ENCODE measurements at places on chromosomes 11 and 22.

- H3K4me3 ChIP-seq = no peak overlapping the region
- H3K27me3 ChIP-seq = peaks cover 7% of the 10 kb centered on the region
- no peak for DNase-seq
- H3K36me3 ChIP-seq = peaks cover 2% of the 10 kb centered on the region
Observed at GRCh38 chr11:64092111-64092760, 56.5 kb downstream of the FLRT1 start.

DNA sequence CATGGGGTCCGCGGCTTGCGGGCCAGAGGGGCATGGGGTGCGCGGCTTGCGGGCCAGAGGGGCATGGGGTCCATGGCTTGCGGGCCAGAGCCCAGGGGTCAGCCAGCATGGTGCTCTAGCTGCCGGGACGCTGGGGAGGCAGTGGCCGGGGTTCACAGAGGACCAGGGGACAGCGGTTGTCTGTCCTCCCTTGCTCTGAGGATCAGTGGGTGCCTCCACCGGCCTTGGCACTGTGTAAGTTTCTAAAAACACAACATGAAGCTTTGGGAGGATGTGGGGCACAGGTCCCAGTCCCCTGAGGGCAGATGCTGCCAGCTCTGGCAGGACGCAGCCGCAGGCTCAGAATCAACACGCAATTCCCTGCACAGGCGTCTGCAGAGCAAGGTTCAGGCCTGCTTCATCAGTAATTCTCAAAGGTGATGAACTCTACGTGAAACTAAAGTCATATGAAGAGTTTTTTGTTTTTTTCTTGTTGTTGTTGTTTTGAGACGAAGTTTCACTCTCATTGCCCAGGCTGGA, 3.0 kb downstream of the MLC1 start:
- no peak overlapping the region for H3K27ac ChIP-seq
- DNase-seq = no peak
- peaks cover 8% of the 10 kb centered on the region for H3K4me1 ChIP-seq

DNA sequence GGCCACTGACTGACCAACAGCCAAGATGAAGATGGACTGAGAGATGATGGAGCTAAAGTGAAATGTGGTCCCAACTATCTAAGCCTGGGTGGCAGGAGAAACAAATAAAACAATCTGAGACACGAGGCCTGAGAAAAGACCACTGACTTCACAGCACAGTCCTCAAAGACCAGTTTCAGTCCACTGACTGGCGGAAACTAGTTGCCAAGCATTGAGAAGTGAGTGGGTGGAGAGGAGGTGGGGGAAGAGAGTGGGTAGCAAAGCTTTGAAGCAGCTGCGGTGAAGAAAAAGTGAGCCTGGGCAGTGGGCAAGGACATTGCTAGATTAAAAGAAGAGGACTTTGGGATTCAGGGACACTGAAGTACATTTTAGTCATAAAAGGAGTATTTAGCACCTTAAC, 1.9 kb downstream of the MS4A1 start:
- H3K27me3 ChIP-seq = peaks cover 23% of the 10 kb centered on the region
- no peak overlapping the region for H3K27ac ChIP-seq
- H3K36me3 ChIP-seq = peaks cover 5% of the 10 kb centered on the region
- no peak for DNase-seq

GRCh38 chr11:45982656-45983470, 60.4 kb downstream of the LARGE2 start:
- H3K4me3 ChIP-seq = no peak overlapping the region
- H3K36me3 ChIP-seq = peaks cover 3% of the 10 kb centered on the region
- H3K27ac ChIP-seq = peak overlapping the region; percentile 83
- no peaks in the 10 kb centered on the region for H3K27me3 ChIP-seq
- DNase-seq = no peak

DNA sequence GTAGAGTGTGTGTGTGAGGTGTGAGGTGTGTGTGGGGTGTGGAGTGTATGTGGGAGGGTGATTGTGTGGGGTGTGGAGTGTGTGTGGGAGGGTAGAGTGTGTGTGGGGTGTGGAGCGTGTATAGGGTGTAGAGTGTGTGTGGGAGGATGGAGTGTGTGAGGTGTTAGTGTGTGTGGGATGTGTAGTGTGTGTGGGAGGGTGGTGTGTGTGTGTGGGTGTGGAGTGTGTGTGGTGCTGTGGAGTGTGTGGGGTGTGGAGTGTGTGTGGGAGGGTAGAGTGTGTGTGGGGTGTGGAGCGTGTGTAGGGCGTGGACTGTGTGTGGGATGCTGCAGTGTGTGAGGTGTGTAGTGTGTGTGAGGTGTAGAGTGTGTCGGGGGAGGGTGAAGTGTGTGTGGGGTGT, 356.1 kb downstream of the CADM1 start:
- no peaks in the 10 kb centered on the region for H3K27me3 ChIP-seq
- no peaks in the 10 kb centered on the region for H3K4me1 ChIP-seq
- no peaks in the 10 kb centered on the region for H3K36me3 ChIP-seq
- no peak for DNase-seq

GRCh38 chr22:33535937-33536875, 384.1 kb downstream of the LARGE1 start:
- no peak overlapping the region for H3K4me3 ChIP-seq
- H3K27me3 ChIP-seq = no peaks in the 10 kb centered on the region
- H3K4me1 ChIP-seq = peaks cover 2% of the 10 kb centered on the region
- no peaks in the 10 kb centered on the region for H3K36me3 ChIP-seq
- no peak overlapping the region for H3K27ac ChIP-seq

DNA sequence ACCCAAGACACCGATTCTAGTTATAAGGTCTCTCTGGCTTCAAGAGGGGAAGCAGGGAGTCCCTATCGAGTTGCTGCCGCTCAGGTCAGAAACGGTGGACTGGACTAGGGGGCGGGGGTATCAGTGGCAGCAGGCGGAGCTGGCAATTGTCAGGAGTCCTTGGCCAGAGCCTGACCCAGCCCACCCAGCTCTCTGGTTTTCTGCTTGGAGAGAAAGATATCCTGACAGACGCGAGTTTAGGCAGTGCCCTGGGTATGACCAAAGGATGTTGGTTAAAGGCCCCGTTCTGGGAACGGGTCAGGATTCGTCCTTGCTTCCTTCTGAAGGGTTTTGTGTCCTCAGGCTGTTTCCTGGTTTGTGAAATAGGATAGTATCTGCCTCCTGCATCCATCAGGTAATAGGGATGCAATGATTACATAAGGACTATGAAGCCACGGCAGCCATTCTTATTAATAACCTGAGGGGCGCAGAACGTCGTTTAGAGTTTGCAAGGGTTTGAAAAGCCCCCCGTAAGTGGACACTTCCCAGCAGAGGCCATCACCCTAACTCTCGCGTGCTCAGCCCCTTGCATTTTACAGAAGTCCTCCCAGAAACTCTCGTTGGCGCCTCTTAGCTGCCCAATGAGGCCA, 700 bp upstream of the DEPDC5 start:
- no peaks in the 10 kb centered on the region for H3K27me3 ChIP-seq
- H3K4me3 ChIP-seq = peak overlapping the region; percentile 87
- DNase-seq = peak; percentile 4
- H3K4me1 ChIP-seq = peaks cover 42% of the 10 kb centered on the region

GRCh38 chr11:65077451-65077850, 6.4 kb downstream of the CDCA5 start:
- no peaks in the 10 kb centered on the region for H3K27me3 ChIP-seq
- H3K36me3 ChIP-seq = no peaks in the 10 kb centered on the region
- H3K4me3 ChIP-seq = peak overlapping the region; percentile 25
- peak overlapping the region; percentile 49 for H3K27ac ChIP-seq

GRCh38 chr11:102115557-102115956, 5.3 kb downstream of the YAP1 start:
- H3K36me3 ChIP-seq = no peaks in the 10 kb centered on the region
- H3K27ac ChIP-seq = no peak overlapping the region
- DNase-seq = no peak
- H3K27me3 ChIP-seq = peaks cover 28% of the 10 kb centered on the region
- H3K4me3 ChIP-seq = no peak overlapping the region

GRCh38 chr11:112345706-112346105, 85.0 kb upstream of the PLET1 start:
- no peak overlapping the region for H3K4me3 ChIP-seq
- no peaks in the 10 kb centered on the region for H3K27me3 ChIP-seq
- no peak overlapping the region for H3K27ac ChIP-seq
- H3K4me1 ChIP-seq = peaks cover 12% of the 10 kb centered on the region

DNA sequence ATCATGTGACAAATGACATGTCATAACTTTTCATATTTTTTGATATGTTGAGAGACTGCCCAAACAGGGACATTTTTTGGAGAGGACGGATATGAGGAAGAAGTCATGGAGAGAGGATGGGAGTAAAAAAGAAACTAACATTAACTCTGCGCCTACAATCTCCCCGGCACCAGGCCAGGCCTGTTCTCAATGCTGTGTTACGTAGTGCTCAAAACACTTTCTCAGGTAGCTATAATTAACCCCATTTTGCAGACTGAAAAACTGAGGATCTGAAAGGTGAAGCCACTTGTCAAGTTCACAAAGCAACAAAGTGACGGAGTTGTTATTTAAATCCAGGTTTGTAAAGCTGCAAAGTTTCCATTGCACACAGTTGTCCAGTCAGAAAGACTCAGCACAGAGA, 17.4 kb upstream of the NOX4 start:
- no peak overlapping the region for H3K4me3 ChIP-seq
- H3K27ac ChIP-seq = no peak overlapping the region
- no peak for DNase-seq
- H3K36me3 ChIP-seq = no peaks in the 10 kb centered on the region
- H3K27me3 ChIP-seq = no peaks in the 10 kb centered on the region

GRCh38 chr11:61972112-61972671, 4.8 kb upstream of the FTH1 start:
- DNase-seq = no peak
- H3K36me3 ChIP-seq = peaks cover 2% of the 10 kb centered on the region
- no peaks in the 10 kb centered on the region for H3K27me3 ChIP-seq
- H3K27ac ChIP-seq = peak overlapping the region; percentile 86
- peak overlapping the region; percentile 34 for H3K4me3 ChIP-seq

DNA sequence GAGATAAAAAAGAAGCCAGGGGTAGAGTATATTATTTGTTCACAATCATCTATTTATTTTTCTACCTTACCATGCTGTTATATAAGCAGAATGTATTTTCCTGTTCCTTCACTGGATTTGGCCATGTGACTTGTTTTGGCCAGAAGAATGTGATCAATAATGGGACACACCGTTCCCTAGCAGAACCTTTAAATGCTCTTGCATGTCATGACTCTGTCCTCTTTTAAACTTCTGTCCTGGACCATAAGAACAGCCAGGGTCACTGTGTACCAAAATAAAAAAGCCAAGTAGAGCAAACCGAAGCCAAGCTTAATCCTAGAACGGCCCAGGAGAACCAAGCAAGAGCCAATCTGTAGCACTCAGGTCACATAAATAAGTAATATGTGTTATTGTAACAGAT, 1682.4 kb downstream of the LRRC4C start:
- H3K27me3 ChIP-seq = no peaks in the 10 kb centered on the region
- no peaks in the 10 kb centered on the region for H3K4me1 ChIP-seq
- H3K27ac ChIP-seq = no peak overlapping the region

DNA sequence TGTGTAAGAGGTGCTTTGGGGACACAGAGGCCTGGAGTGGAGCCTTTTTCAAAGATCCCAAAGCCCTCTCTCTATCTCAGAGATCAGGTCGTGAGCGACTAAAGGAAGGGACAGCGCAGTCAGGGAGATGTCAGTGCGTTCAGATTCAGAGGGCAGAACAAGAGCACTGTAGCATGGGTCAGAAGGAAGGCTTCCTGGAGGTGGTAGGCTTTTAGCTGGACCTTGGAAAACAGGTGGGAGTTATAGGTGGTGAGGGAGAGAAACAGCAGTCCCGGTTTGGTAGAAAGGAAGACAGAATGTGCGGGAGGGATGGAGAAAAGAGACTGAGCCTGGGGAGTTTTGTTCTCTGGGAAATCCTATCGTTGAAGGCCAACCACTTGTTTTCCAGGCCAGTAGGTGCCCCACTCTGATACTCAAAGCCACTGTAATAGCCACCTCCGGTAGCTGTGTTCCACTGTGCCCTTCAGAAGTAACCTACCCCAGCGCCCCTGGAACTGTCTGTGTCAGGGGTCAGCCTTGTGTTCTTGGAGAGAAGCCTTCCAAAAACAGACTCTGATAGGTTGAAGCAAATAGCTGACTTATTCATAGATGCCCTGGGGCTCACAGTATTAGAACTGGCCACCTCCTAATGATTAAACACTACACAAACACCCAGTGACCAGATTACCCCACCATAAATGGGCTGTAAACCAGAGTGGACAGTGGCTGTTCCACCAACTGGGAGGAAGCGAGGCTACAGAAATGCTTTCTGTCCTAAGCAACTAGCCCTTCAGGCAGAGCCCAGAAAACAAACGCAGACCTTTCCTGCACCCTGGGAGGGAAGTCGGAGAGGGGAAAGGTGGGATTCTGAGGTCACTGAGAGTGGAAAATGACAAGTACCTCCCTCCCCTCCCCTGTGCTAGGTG, 157.7 kb downstream of the DBX1 start:
- H3K27me3 ChIP-seq = peaks cover 22% of the 10 kb centered on the region
- no peak overlapping the region for H3K4me3 ChIP-seq
- H3K4me1 ChIP-seq = no peaks in the 10 kb centered on the region
- no peak for DNase-seq

GRCh38 chr11:6298605-6299004, 21.7 kb downstream of the CAVIN3 start:
- no peaks in the 10 kb centered on the region for H3K36me3 ChIP-seq
- H3K4me3 ChIP-seq = no peak overlapping the region
- no peak overlapping the region for H3K27ac ChIP-seq
- no peak for DNase-seq
- peaks cover 2% of the 10 kb centered on the region for H3K4me1 ChIP-seq

DNA sequence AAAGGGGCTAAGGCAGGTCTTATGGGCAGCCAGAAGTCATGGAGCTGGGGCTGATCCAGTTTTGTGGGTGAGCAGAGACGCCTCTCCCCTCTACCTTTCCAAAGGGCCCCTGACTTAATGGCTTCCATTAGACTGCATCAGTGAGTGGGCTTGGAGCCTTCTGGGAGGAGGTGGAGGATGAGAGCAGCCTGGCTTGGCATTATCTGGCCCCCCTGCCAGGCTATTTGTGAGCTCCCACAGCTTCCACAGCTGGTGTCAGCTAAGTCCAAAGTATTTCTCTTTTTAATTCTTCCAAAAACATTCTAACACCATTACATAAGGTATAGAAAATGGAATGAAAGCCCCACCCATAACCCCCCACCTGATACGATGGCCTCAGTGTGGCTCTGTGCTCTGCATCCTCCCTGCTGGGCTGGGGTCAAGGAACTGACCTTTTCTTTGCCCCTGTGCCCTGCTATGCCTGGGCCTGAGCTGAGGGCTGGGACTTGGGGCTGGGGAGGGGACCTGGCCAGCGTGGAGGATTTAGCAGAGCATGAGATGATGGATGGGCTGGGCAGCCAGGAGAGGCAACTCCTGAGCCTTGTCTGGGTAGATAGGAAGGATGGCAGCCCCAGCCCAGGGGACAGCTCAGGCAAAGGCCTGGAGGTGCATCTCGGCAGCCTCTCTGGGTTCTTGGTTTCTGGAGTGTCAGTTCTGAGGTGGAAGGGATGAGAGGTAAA, 4.0 kb downstream of the AIFM3 start:
- H3K27ac ChIP-seq = no peak overlapping the region
- H3K27me3 ChIP-seq = no peaks in the 10 kb centered on the region
- no peak for DNase-seq
- H3K4me3 ChIP-seq = no peak overlapping the region

GRCh38 chr11:94741022-94741679, 27.0 kb upstream of the AMOTL1 start:
- peaks cover 2% of the 10 kb centered on the region for H3K36me3 ChIP-seq
- peaks cover 49% of the 10 kb centered on the region for H3K27me3 ChIP-seq
- H3K4me1 ChIP-seq = peaks cover 10% of the 10 kb centered on the region

- H3K4me1 ChIP-seq = peaks cover 2% of the 10 kb centered on the region
- peaks cover 11% of the 10 kb centered on the region for H3K27me3 ChIP-seq
- H3K4me3 ChIP-seq = no peak overlapping the region
- no peaks in the 10 kb centered on the region for H3K36me3 ChIP-seq
Observed at GRCh38 chr22:43326331-43327156, 16.6 kb downstream of the SCUBE1 start.

GRCh38 chr22:21887841-21888240, 20.4 kb upstream of the MAPK1 start:
- H3K36me3 ChIP-seq = no peaks in the 10 kb centered on the region
- DNase-seq = no peak
- no peaks in the 10 kb centered on the region for H3K27me3 ChIP-seq
- H3K27ac ChIP-seq = no peak overlapping the region
- H3K4me1 ChIP-seq = no peaks in the 10 kb centered on the region
- H3K4me3 ChIP-seq = no peak overlapping the region

Measured in T-helper 17 cell (primary cell).